ENCODE measurements at places on chromosomes 7 and 10.
A peak's percentile ranks its signal among the peaks of the same experiment; 100 is the strongest.

DNA sequence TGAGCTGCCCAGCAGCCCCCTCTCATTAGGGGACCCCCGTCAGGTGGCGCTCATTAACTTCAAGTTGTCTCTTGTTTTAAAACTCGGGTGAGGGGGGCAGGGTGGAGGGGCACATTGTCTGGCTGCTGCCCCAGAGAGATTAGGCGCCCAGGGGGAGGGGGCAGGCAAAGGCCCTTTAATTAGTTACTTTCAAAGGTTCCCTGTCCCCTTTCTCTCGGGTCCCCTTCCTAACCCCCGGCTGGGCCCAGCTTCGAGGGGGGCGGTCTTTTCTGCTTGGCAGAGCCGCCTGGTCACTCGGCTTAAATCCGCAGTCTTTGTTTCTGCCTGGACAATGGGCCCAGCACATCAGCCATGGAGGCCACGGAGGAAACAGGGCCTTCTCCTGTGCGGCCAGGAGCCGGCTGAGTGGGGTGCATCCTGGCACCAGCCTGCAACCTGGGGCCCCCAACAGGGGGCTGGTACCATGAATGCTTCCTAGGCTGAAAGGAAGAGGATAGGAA is 38.9 kb upstream of the SLF2 start:
- no peak for DNase-seq

- DNase-seq: no peak
Measured at GRCh38 chr10:69600761-69601330, 27.6 kb upstream of the NEUROG3 start.

DNA sequence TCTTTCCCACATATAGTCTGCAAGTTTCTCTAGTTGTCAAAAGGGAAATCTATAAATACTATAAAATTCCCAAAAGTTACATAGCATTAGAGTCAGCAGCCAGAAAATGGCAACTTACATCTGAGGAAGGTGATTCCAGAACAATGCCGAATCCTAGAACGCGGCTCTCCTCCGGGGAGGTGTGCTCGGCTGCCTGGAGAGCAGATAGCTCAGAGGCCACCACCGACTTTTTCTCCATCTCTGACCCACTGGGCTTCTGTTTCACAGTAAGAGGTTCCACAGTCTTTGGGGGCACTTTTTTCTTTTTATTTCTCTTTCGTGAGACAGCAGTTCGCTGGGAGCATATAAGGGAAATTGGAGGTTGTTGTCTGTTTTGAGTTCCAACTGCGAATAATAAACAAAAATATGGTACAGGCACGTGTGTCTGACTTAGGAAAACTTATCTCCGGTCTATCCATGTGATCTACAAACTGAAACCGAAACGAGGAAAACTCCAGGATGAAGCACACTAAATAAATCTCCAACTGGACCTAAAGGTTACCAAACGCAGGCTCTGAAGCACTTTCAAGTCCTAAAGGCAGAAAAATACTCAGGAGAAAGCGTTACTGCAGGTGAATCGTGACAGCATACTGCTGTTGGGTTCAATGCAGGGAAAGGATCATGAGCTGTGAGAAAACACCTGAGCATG is 36.2 kb downstream of the BEND7 start:
- DNase-seq: no peak

GRCh38 chr10:80416479-80417098 is 8.2 kb downstream of the PRXL2A start:
- no peak for DNase-seq

DNA sequence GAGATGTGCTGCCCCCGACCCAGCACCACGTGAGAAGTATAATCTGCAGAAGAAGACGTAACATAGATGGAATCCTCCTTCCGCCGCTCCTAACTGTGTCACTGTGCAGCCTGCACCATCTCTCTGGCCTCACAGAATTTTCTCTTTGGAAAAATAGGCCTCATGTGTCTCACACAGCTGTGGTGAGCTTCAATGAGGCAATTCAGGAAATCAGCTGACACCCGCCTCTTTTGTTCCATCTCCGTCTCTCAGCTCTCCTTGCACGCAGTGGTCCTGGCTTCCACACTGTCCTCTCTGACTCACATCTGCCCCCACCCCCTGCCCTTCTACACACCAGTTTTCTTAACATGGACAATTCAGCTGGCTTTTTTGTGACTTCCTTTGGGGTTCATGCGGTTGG is 7.2 kb downstream of the C10orf90 start:
- DNase-seq: no peak

DNA sequence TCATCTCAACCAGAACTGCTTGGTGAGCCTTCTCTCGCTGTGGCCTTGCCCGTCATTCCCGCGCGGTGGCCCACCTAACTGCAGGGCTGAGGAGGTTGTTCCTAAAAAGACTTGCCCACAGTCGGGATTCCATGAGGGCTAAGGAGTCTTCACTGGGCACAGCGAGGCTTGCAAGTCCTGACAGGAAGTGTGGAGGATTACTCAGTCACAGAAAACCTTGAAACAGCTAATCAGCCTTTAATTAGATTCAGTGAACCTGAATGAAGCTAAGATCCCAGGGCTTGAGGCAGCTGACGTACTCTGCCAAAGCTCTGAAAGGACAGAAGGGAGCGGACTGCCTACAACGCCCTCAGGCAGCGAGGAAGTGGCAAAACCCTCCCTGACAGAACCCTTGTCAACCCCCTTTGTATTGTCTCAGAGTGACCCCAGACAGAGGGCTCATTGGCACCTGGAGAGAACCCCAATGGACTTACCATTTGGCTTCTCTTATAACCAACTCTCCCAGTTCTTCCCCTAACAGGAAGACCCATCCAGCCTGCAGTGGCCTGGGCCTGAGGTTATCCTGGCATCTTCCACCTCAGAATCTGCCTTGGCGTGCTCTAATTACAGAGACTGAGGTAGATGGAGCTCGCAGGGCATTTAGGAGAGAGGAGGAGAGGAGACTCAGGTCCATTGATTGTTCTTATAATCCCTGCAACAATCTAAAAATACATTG is 2.5 kb upstream of the LAMB4 start:
- DNase-seq: peak; percentile 15

- no peak for DNase-seq
Measured at GRCh38 chr10:851901-852300, 79.6 kb downstream of the LARP4B start.

DNA sequence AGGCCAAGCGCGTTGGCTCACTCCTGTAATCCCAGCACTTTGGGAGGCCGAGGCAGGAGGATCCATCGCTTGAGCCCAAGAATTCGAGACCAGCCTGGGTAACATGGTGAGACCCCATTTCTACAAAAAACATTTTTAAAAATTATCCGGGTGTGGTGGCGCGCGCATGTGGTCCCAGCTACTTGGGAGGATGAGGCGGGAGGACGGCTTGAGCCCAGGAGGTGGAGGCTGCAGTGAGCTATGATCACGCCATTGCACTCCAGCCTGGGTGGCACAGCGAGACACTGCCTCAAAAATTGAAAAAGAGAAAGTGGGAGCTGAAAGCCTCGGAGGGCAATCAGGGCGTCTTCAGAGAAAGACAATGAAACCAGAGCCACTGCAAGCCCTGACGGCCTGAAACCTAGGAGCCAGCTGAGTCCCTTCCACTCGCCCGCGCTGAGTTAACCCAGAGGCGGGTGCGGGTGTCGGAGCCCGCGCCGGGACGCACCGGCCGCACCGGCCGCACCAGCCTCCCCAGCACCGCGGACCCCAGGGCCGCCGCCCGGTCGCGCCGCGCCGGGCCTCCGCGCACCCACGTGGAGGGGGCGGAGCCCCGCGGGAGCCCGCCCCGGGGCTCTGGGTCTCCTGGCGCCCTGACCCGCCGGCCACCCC is 22.4 kb downstream of the ZFAND2A start:
- DNase-seq: no peak

DNA sequence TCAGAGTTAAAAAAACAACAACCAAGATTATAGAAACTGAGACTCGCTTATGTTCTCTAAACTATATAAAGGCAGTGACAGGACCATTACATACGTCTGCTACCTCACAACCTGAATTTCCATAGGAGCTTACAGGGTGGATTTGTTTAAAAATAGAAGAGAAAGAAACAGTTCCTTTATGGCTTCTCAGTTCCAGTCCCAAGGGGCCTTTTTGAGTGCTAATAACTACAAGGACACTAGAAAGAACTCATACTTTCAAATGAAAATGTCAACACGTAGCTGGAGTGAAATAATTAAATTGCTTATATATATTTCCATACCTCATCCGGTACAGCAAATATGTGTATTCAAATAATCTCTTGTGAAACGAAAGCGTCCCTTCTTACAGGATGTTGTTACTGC is 19.7 kb downstream of the TSPAN12 start:
- DNase-seq: no peak

- no peak for DNase-seq
Measured at GRCh38 chr10:14195433-14195832, 135.3 kb downstream of the FRMD4A start.

GRCh38 chr10:10722422-10722821 is 295.2 kb upstream of the CELF2 start:
- DNase-seq: no peak

- DNase-seq: no peak
Measured at GRCh38 chr7:27114881-27115220, 12.4 kb upstream of the HOXA2 start.

DNA sequence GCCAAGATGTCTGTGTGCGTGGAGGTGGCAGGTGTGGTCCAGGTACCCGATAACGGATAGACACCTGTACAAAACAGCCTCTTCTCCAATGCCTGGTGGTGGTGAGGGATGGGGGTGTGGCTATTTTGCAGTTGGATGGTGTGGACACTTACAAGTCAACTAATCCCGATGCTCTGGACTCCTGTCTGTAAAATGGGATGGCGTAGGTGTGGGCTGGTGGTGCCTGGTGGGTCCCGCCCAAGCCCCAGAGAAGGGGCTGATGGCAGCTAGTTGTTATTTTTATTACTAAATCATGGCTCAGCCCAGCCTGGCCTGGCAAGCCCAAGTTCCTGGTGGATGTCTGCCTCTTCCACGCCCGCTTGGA is 22.3 kb downstream of the GTF2IRD1 start:
- no peak for DNase-seq

DNA sequence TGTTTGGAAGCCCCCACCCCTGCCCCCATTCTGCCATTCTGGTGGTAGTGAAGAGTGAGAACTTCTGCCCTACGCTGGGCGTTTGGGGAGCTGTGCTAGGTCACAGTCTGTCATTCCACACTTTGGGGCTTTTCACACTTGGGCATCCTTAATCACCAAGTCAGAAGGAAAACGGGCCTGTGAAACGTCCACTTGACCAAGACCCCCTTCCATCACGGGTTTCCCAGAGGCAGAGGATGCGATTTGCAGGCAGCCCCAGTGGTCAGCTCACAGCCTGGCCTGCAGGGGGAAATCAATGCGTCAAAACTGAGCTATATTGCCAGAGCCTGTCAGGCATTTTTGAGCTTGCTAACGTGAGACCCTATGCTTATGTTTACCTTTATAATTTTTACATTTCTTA is 663.3 kb upstream of the MGMT start:
- DNase-seq: no peak

Measured in COR-L47 (cell line).